ENCODE measurements at places on chromosomes 6 and 20.

- no peak for DNase-seq
Measured at GRCh38 chr6:83633149-83633548, 75.8 kb downstream of the SNAP91 start.

DNA sequence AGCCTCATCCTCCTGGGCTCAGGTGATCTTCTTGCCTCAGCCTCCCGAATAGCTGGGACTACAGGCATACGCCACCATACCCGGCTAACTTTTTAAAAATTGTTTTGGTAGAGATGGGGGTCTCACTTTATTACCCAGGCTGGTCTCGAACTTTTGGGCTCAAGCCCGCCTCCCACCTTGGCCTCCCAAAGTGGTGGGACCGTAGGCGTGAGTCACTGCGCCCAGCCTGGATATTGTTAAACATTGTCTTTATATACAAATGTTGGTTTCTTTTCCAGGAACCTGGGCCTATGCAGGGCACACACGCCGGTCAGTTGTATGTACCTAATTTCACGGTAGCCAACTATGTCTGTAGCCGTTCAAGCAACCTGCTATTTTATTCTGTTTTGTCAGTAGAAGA is 60.1 kb downstream of the SYNJ2 start:
- no peak for DNase-seq

DNA sequence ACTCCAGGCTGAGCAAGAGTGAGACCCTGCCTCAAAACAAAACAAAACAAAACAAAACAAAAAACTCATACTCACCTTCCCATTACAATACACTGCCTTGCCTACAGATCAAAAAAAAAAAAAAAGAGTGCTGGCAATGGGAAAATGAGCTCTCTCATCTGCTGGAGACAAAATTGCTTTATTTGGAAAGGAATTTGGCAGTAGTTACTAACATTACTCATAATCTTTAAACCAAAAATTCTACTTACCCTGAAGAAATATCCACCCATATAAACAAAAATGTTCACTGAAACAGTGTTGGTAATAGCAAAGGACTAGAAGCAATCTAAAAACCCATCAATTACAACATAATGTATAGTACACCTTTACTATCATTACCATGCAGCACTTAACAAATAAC is 120.4 kb downstream of the RNGTT start:
- DNase-seq = no peak

- DNase-seq = no peak
Measured at GRCh38 chr6:139642346-139642745, 267.9 kb upstream of the CITED2 start.

GRCh38 chr6:42043787-42044475 is 6.4 kb upstream of the TAF8 start:
- peak; percentile 97 for DNase-seq

- DNase-seq = no peak
Measured at GRCh38 chr20:41989935-41990635, 371.9 kb upstream of the CHD6 start.
